ENCODE measurements at places on chromosomes 6 and 20.

DNA sequence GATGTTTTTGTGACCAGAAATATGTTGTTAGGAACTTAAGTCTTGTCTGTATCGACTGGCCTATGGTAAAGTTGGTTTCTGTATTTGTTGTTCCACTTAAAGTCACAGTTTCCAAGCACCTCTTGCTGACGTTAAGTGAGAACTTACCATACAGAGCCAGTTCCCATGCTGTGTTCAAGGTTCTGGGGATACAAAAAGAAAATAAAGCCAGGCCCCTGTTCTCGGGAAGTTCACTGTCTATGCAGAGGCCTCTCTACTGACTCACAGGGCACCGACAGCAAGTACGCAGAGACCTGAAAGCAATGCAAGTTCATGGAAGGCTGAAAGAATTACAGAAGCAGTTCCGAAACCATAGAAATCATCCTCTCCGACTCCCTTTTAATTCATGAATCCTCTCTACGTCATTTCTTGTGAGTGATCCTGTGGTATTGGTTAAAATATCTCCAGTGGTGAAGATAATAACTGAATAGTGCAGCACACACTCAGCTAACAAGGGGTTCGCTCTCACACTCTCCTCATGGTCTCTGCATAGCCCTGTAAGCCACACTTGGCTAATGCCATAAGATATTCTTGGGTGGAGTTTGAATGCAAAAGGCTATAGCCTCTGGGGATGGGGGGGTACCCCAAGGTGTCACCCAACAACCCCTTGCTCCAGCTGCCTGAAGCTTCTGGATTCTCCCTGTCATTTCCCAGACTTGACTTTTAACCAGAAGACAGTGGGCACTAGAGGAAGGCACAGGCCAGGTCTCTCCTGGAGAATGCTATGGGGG lies 91.2 kb upstream of the EXOC2 start:
- no peak for DNase-seq

- peak; percentile 79 for DNase-seq
Measured at GRCh38 chr6:41578217-41579087, 32.3 kb downstream of the FOXP4 start.

- peak; percentile 5 for DNase-seq
Measured at GRCh38 chr6:16319813-16320532, 81.6 kb downstream of the GMPR start.

GRCh38 chr20:5770231-5770986 lies 20.2 kb downstream of the SHLD1 start:
- no peak for DNase-seq

GRCh38 chr20:60097285-60097684 lies 139.1 kb downstream of the CDH26 start:
- no peak for DNase-seq

GRCh38 chr20:5539691-5540090 lies 210.5 kb upstream of the SHLD1 start:
- no peak for DNase-seq

DNA sequence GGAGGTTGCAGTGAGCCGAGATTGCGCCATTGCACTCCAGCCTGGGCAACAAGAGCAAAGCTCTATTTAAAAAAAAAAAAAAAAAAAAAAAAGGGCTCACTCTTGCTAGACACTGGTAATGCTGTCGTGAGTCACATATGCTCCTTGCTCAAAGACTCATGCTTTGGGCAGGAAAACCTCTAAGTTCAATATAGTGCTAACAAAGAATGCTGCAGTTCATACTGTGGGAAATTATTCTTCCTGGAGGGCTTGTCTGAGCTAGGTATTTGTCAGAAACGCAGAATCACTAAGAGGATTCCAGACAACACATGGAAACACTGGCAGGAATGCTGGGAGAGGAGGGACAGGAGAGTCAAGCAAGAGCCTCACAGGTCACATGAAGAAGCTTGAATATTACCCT lies 2.3 kb upstream of the LYRM2 start:
- no peak for DNase-seq

DNA sequence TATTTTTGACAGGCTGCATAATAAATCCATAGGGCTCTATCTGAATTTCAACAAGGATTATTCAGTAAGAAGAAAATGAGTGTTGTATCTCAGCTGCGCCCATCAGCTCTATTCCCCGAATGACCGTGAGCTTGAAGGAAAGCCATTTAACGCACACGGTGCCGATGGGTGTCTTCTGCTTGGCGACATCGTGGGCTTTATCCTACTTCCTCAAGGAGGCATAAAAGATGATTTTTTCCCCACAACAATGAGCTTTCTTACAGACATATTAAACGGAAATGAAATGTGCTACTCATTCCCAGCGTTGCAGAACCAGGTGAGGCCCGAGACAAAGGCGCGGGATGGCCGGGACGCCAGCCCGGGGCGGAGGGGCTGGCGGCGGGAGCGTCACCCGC lies 710 bp downstream of the DYNLT1 start:
- DNase-seq, result no peak

GRCh38 chr6:136764517-136764993 lies 27.7 kb downstream of the MAP3K5 start:
- no peak for DNase-seq

Measured in NCI-H1417 (cell line).